HuH-7.5 (cell line): ENCODE measurements at places on chromosomes 3 and 15.

DNA sequence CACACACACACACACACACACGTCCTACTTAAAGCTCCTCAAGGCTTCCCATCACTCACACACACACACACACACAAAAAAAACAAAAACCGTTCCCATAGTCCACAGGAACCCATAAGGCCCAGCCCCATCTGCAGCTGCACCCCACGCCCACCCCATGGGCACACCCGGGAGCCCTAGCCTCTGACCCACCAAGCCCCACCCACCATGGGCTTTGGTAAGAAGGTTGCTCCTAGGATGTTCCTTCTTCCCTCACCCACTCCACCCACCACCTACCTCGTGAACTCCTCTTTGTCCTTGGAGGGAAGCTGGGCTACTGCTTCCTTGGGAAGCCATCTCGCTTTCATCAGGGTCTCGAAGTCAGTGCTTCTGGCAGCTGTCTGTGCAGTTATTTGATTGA, 115.1 kb downstream of the TPRA1 start:
- no peak for DNase-seq

GRCh38 chr3:190968616-190969015, 106.1 kb upstream of the GMNC start:
- no peak for DNase-seq

DNA sequence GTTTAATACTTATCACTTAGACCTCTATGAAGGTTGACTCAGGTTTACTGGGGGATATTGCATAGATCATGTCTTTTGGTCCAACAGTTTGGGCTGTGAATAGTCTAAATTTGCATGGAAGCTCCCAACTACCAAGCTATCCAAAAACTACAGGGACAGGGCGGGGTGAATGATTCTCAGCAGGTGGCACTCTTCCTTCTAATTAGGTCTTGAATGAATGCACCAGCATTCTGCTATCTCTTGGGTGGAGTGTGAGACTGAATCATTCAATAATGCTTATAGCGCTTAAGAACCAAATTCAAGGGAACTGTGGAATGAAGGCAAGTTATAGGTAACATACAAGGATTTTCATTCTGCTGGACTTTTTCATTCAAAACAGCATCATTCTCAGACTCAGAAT, 346.3 kb downstream of the TIGIT start:
- no peak for DNase-seq

GRCh38 chr15:69468241-69469121, 15.9 kb downstream of the RPLP1 start:
- DNase-seq, result no peak

- DNase-seq, result no peak
Measured at GRCh38 chr3:62210011-62210410, 163.3 kb downstream of the FEZF2 start.

DNA sequence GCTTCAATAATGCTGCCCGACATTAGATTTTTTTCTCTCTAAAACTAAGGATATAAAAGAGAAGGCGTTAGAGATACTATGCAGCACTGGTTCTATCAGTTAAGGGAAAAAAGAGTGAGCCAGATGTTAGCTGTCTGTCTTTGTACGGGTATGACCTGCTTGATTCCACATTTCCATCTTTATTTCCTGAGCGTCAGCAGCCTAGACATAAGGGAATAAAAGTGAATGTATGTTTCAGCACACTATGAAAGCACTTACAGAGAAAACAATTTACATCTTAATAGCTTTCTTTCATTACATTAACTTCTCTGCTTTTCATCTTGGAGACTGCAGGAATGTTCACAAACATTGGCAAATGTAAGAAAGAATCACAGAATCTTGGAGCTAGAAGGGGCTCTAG, 319.3 kb downstream of the CTNNB1 start:
- DNase-seq, result no peak

DNA sequence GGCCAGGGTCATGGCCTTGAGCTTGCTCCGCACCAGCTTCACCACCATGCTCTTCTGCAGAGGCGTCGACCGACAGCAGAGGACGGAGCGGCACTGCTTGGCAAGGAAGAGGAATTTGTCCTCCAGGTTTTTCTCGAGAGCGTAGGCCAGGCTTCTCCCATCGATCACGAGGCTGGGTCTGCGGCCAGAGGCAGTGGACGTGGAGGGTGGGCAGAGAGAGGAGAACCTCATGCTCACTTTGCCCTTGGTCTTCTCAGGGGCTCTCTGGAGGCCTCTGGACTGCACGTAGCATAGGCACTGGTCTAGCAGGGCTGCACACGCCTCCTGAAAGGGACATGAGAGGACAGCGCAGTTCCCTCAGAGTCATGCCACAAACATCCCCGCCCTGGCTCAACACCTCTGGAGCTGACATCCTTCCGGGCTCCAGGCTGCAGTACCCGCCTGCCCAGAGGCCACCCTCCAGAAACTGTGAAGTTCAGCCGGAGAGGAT, 168.3 kb downstream of the ATP10A start:
- no peak for DNase-seq

DNA sequence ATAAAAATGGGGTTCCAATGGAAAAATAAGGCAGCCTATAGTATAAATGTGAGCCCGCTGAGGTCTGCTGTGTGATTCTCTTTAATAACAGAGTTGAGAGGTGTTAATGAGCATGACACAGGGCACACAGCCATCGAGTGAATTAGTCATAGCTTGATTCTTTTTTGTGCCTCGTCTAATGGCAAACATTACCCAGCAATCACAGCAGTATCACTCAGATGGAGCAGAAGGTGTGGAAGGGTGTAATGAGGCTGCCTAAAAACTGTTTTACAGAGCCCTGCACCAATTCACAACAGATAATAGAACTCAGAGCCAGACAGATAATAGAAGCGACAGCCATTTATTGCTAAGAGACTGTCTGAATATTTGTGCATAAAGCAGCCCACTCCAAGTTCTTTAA, 178.6 kb upstream of the TPRG1 start:
- DNase-seq, result no peak

- no peak for DNase-seq
Measured at GRCh38 chr3:187889106-187889505, 143.8 kb upstream of the BCL6 start.

DNA sequence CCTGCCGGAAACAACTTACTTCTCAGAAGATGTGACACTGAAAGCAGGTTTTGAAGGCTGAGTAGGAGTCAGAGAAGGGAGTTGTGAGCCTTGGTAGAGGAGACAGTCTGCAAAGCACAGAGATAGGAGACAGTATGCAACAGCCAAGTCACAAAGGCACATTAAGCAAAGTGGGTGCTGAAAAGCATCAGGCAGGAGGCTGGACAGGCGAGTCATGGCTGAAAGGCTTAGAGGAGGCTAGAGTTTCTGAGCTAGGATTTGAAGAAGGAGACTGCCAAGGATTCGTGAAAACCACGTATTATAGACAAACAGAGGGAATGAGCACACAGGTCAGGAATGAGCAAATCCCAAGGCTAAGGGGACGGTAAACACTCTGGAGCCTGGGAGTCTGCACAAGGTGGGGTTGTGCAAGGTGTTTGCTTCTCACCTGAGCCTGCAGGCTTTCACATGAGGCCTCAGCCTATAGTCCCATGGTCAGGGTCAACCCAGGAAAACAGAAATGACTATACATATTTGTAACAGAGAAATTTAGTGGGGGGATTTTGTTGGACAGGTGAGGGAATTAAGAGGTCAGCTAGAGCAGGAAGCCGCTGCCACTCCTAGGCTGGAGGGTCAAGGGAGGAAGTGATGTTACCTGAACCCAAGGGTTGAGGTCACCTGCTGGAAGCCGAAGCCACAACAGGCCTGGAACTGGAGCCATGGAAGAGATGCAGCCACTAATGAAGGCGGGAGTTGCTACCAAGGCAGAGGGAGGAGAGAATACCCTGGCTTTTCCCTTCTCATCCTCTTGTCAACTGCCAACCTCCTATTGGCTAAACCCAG, 23.1 kb upstream of the TRIM71 start:
- DNase-seq, result peak; percentile 69

DNA sequence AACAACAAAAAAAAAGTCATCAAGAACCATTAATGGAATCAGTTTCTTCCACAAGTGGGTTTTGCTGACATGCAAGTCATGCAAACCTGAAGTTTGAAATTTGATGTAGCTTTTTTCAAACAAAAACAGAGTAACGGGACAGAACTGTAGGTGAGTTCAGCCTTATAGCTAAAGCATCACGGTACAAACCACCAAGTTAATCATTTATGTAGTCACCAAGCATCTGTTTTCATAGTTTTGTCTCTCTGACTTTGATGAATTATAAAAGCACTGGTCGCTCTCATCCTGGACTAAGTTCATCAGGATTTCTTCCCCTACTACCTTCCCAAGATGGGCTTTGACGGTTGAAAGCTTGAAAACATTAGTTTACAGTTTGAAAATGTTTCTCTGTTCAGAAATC, 117.0 kb upstream of the SAMMSON start:
- no peak for DNase-seq

DNA sequence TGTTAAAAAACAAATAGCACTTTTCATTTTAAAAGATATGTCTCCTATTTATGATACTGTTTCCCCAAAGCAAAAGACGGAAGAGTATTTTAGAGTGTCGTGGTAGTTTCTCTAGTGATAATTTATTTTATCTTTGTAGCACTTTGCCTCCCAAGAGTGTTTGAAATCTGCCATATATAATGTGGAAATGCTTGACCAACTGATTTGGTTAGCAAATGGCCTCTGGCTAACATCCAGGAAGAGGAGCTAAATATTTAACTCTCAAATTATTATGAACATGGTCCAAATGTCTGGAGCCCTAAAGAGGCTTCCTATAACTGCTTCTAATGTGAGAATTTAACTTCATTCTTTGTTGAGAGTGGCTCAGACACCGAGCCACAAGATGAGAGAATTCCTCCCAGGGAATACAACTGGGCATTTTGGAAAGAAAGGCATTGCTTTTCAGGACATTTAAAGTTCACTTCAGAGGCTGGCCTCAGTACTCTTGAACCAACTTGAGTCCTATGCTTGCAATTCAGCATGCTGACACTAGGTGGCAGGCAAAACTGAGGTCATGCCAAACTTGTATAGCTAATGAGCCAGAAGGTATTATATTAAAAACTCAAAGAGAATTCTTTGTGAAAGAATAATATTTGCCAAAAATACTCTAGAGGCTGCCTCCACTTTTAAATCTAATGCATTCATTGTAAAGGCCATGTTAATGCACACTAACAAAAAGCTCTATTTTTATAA, 104.5 kb downstream of the RARB start:
- no peak for DNase-seq

DNA sequence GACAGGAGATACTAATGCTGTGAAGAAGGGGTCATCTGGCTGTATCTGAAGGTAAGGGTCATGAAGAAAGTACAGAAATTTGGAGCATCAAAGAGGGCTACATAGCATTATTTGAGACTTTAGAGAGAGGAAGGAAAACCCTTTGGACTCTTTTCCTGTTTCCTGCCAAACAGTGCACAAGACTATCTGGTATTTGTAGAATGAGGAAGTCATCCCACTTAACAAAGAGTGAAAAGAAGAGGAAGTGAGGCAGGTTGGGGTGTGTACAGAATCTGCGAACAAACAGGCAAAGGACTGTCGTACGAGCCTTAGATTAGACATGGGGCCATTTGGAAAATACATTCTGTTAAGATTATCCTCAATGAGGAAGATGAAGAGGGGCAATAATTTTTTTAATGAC, 546.8 kb upstream of the EPHA6 start:
- DNase-seq, result no peak

DNA sequence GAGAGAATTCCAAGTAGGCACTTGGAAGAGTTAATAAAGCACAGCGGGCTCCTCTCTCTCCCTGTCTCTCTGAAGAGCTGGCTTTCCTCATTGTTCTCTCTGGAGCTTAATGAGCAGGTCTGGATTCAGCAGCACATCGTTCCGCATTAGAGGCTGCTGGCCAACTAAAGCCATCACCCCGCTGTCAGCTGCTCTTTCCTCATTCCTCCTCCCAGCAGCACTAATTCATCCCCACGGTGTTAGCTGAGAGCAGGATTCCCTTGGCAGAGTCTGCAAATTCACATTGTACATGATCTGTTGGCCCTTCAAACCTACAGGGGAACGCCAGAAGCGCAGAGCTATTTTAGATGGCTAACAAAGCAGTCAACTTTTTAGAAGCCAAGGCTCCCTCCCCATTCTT, 44.2 kb downstream of the SGO1 start:
- no peak for DNase-seq

- DNase-seq, result no peak
Measured at GRCh38 chr15:63402498-63403253, 21.0 kb upstream of the CA12 start.

DNA sequence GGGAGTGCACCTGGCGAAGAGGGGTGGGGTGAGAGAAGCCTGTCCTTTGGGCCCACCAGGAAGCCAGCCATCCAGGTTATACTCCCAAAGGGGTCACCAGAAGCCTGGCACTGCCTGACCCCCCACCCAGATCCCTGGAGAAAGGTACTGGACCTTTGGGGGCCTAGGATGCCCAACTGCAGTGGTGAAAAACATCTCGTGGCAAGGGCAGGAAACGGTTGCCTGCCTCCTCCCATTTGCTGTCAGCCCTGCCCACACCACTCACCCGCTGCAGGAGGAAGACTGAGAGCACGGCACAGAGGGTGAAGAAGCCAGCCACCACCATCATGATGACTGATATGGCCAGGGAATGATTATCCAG, 2.2 kb upstream of the ULK3 start:
- no peak for DNase-seq

- DNase-seq, result no peak
Measured at GRCh38 chr15:80459380-80459779, 55.2 kb downstream of the ARNT2 start.

DNA sequence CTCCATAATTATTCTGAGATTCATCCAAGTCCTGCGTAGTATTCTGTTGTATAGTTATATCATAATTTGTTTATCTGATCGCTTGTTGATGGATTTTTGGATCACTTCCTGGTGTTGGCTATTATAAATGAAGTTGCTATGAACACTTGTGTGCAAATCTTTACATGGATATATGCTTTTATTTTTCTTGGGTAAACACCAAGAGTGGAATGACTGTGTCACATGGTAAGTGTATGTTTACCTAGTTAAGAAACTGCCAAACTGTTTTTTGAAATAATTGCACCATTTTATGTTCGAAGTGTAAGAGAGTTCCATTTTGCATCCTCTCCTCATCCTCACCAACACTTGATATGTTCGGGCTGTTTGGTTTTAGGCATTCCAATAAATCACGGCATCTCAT, 360.4 kb upstream of the FRG2C start:
- DNase-seq, result no peak
